ENCODE measurements at places on chromosomes 13 and 19.

GRCh38 chr13:32726374-32727037, 140.3 kb downstream of the PDS5B start:
- DNase-seq = no peak

DNA sequence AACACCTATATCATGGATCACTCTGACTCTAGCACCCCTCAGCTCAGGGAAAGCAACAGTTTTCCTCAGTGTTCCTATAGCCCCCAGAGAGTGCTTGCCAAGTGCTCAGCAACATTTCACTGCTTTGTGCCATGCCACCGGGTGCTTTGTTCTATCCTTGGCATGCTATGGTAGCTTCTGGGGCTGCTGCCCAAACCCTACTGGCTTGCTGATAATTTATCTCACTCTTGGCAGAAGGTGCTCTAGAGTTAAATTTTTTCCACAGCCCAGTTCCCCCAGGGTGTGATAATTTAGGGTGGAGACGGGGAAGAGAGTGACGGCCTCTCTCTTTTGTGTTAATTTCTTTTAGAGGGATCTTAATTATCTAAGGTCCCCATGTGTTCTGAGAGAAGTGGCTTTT, 12.6 kb upstream of the CSNK1A1L start:
- DNase-seq = no peak

DNA sequence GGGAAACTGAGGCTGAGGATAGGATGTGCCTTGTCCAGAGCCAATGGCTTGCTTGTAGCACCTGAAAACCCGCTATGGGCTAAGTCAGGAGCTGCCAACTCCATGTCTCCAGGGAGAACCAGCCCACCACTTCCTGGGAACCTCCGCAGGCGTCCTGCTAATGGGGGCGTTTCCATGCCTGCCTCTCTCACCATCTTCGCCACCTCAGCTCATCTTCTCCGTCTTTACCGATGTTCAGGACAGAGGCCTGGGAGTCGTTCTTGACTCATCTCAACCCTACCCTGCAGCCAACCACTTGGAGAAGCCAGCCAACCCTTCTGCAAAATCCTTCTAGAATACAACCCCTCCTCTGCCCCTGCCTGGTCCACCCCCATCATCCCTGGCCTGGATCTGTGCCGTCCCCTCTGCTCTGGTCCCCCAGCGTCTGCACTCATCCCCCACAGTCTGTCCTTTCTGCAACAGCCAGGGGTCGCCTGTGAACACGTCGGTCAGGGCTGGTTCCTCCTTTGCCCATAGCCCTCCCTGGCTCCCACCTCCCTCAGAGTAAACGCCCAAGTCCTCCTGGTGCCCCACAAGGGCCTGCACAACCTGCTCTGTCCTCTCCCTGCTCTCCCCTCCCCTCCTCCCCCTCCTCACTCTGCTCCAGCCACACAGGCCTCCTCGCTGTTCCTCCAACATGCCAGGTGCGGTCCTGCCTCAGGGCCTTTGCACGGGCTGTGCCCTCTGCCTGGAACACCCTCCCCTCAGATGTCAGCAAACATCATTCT, 31.0 kb downstream of the PTPRS start:
- peak; percentile 2 for DNase-seq

GRCh38 chr19:51407511-51408131, 9.8 kb downstream of the SIGLEC10 start:
- DNase-seq = no peak

GRCh38 chr19:384799-385169, 24.2 kb downstream of the C2CD4C start:
- DNase-seq = no peak

GRCh38 chr13:62371737-62372136, 956.1 kb upstream of the PCDH20 start:
- DNase-seq = no peak

- peak; percentile 77 for DNase-seq
These were observed 1.3 kb downstream of the IRF3 start for GRCh38 chr19:49664171-49665035.

DNA sequence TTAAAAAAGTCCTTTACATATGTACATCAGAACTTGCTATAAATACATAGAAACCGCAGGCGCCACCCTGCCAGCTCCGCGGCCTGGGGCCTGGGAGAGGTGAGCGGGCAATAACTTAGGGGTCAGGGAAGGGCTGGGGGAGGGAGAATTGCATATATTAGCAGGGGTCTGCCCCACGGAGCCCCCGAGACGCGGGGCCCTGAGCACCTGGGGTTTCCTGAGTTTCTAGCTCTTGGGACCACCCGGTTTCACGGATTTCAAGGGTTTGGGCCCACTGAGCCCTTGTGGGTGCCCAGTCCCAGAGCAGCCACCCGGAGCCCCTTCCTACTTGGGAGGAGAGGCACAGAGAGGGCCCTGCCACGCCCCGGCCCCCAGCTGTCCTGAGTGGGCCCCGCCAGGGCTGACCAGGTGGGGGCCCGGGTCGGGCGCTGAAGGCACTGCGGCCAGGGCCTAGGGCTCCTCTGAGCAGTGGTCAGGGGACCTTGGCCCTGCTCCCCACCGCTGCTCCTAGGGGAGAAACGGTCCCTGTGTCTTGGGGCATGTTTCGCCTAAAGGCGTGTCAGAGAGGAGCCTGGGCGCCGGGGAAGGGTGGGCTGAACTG, 4.0 kb downstream of the GPX4 start:
- no peak for DNase-seq

DNA sequence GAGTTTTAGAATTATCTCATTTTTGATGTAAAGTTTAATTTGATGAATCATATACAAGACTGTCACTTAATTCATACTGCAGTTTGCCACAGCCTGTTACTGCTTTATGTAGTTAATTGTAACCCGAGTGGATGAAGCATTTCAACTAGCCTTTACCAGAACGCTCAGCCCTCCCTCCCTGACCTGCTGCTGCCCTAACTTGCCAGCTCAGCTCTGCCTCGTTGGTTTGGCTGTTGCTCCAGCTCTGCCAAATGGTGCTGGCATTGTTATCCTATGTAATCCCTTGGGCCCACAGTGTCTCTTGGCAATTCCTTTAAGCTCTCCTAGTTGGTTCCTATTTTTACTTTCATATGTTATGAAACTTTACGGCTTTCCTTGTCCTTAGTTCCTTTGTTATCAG, 113.3 kb downstream of the LMO7 start:
- peak; percentile 9 for DNase-seq

- DNase-seq = no peak
These were observed 61.9 kb downstream of the AP1M1 start for GRCh38 chr19:16259385-16260159.

GRCh38 chr13:50932091-50932490, 22.5 kb downstream of the RNASEH2B start:
- DNase-seq = no peak

- DNase-seq = no peak
These were observed 145.8 kb downstream of the KDM4B start for GRCh38 chr19:5114727-5115126.

- no peak for DNase-seq
These were observed 15.3 kb downstream of the PIN1 start for GRCh38 chr19:9850235-9850959.

DNA sequence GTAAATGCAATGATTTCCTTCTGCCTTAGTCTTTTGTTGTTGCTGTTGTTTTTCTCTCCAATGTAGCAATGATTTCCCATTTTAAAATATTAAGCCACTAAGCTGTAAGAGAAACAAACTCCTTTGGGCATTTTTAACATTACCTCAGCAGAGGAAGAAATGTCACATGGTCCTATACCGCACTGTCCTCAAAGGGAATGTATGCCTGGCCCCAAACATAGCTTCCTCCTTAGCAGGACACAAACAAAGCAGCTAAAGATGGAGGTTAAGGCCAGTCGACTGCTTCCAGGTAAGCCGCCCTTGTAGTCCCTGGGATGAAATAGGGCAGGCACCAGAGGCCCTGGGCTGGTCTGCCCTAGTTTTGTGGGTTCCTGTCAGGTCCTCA, 249.0 kb downstream of the TSHZ3 start:
- no peak for DNase-seq

GRCh38 chr13:19888799-19889198, 25.4 kb upstream of the ZMYM5 start:
- no peak for DNase-seq

DNA sequence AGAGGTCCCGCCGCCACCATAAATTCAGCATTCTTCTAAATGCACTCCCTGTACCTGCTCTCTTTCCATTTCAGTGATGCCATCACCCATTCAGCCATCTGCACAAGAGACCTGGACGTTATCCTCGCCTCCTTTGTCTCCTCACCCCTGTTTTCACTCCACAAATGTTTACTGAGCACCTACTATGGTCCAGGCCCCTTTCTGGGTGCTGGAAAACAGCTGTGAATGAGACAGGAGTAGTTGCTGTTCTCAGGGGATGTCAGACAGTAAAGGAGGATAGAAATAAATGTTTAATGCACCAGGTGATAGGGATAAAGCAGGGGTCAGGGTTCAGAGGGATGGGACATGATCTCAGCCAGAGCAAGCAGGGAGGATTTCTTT, 3.3 kb downstream of the AP1M1 start:
- DNase-seq = no peak

- DNase-seq = no peak
These were observed 154.2 kb upstream of the MAB21L1 start for GRCh38 chr13:35630551-35631275.

- DNase-seq = no peak
These were observed 6.2 kb downstream of the WASF3 start for GRCh38 chr13:26563713-26564112.

DNA sequence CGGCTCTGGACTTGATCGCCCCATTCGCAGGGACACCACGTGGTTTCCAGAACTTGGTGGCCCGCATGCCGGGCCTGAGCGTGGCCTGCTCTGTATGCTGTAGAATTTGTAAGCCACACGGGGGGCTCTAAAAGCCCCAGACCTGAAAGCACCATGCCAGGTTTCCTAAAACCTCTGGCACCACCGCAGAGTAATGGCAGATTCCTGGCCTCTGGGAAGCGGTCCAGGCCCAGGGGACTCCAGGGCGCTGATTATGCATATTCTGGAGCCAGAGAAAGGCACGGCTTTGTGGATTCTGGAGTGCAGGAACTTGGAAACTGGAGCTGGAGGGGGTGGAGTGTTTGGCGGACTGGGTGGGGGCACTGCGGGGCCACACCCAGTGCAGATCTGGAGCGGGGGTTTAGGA, 3.7 kb downstream of the FTL start:
- no peak for DNase-seq

- DNase-seq = no peak
These were observed 33.2 kb downstream of the ZNF787 start for GRCh38 chr19:56087647-56088496.

DNA sequence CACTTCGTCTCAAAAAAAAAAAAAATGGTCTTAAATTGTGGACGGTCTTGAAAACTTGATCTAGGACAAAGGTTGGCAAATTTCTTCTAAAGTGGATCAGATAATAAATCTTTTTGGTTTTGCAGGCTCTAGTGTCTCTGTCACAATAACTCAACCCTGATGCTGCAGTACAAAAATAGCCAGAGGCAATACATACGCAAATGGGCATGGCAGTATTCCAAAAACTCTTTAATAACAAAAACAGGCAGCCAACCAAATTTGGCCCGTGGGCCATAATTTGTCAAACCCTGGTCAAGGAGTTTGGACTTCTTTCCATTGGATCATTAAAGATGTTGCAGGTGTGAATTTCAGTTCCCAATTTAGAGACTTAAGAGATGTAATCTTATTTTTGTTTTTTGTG, 93.5 kb upstream of the MRI1 start:
- DNase-seq = no peak

DNA sequence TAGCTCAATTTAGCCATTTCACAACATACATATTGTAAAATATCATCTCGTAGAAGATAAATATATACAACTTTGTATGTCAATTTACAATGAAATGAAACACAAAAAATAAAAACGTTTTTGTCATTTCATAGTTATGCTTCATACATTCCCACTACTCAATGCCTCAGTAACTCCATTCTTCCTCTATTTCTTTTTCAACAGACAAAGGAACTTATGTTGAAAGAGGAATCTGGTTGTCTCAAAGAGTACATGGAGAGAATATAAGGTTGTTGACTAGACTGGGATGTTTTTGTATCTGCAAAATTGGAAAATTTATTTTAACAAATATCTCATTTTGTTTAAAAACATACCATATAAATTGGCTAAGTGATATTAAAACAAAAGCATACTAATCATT, 12.8 kb downstream of the KCTD12 start:
- DNase-seq = no peak

DNA sequence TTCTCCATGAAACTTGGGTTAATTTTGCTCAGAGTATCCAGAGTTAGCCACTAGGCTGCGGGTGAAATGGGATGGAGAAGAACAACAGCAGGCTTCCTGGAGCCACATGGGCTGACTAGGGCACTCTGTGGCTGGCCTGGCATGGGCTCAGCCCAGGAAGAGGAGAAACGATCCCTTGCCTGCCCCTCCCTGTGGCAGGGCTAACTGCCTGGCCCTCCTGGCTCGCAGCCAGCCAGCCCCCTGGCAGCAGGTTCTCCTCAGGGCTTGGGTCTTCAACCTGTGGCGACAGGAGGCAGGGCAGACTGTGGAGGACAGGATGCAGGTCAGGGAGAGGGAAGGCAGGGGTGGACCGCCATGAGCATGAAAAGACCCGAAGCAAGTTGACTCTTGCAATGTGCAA, 78.7 kb upstream of the GPR183 start:
- DNase-seq = no peak

GRCh38 chr19:56301155-56301554, 13.5 kb downstream of the ZSCAN5A start:
- no peak for DNase-seq

GRCh38 chr13:97174638-97175037, 47.5 kb upstream of the MBNL2 start:
- DNase-seq = no peak

DNA sequence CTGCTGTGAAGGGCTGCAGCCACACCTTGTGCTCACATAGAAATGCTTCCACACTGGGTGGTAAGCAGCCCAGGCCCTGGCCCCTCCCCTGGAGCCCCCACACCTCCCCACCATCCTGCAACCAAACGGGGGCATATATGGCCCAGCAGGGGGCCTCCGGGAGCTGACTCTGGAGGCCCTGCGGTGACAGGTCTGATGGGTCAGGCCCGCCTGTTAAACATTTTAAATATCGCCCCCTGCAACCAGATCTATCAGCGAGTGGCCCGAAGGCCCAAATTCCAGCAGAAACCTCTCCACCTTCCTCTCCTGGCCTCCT, 48.0 kb upstream of the KATNAL1 start:
- no peak for DNase-seq

DNA sequence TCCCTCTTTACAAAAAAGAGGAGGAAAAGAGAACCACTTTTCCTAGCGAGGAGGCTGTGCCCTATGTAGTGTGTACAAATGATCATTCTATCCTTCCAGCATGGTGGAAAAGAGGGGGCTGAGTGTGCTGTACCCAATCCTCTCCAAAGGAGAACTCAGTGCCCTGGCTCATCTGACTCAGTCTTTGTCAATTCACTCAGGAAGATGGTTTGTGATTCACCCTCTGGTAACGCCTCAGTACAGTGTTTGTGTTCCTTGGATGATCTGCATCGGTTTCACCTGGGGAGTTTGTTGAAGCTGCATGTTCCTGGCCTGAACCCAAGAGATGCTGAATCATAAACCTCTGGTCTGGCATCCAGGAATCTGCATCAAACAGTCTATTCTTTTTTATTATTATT, 18.3 kb upstream of the ENOX1 start:
- no peak for DNase-seq

GRCh38 chr13:44421853-44422525, 48.4 kb downstream of the SERP2 start:
- DNase-seq = no peak

- DNase-seq = no peak
These were observed 9.5 kb upstream of the MED26 start for GRCh38 chr19:16637535-16637934.

GRCh38 chr19:56671613-56671994, at the start of gene ZNF835:
Gene ZNF835, minus strand, starts transcription at chr19:56671757. Its CDS starts 6,559 bp downstream, at chr19:56665198.
- peak; percentile 83 for DNase-seq

- DNase-seq = no peak
These were observed 143.9 kb downstream of the KATNAL1 start for GRCh38 chr13:30163441-30163840.
